ENCODE measurements at places on chromosomes 7 and 10.

GRCh38 chr7:138429577-138430250 is 30.3 kb upstream of the TRIM24 start:
- DNase-seq, result no peak

DNA sequence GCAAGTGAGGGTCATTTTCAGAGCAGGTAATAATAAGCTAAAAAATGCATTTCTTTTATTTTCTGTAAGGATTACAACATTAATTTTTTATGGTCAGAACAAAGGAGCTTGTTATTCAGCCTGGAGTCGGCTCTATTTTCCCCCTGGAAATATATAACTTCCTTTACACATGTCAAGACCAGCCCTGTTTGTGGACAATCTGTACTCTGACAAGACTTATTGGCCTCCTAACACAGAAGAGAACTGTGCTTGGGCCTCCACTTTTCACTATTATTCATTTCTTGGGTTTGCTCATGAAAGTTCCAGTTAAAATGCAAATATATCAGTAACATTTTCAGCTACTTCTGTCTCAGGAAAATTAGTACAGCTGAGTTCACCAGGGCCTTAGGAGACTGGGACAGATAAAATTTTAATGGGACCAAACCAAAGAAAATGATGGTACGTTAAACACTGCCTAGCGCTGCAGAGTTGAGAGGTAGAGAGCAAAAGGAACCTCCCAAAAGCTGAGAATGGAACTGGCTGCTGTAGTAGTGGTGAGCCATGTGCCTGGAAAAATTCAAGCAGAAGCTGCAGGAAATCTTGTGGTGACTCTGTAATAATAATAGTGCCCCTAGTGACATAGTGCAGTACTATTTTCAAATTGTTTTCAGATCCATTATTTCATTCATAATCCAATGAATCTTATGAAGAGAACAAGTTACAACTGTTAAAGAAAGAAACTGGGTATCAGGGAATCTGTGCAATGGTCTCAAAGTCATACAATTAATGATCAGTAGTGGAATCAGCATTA is 227.2 kb upstream of the KIAA1217 start:
- DNase-seq, result no peak

DNA sequence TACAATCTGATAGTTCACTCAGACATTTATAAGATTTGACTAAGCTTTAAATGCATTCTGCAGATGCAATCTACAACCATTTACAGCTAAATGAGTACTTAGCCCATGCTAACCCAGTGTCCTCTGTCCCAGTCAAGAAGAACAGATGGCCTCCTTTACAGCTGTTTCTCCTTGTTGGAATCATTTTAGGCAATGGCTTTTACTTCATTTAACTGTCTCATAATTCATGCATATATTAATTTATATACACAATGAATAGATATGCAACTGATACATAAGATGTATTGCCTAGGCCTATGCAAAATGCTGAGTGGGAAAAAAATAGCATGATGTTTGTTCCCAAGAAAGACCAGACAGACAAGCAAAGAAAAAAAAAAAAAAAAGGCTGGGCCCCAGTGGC is 82.2 kb downstream of the TSPAN12 start:
- DNase-seq, result no peak

GRCh38 chr10:71302874-71303568 is 16.0 kb upstream of the SLC29A3 start:
- DNase-seq, result peak; percentile 66

- DNase-seq, result no peak
Observed at GRCh38 chr7:137847568-137848050, 835 bp upstream of the DGKI start.

DNA sequence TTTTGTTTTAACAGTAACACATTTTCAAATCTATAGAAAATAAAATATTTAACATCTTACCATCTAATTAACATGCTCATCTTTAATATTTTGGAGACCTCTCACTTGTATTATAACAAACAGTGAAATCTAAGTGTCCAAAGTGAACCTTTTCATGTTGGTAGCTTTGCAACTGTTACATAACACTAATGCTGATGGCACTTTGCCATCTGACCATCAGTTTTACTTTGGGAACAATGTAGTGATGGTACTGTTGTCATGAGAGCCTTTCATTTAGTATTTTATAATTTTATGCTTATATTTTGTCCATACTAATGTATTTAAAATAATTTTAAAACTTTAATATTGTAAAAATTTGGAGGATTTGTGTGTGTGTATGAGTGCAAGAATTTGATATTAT is 1017.0 kb upstream of the KCND2 start:
- no peak for DNase-seq

- no peak for DNase-seq
Observed at GRCh38 chr7:1054861-1055450, 10.6 kb downstream of the GPR146 start.

GRCh38 chr7:30970594-30971094 is 6.9 kb downstream of the GHRHR start:
- no peak for DNase-seq

GRCh38 chr10:91127341-91128082 is 93.0 kb upstream of the PCGF5 start:
- DNase-seq, result no peak

- no peak for DNase-seq
Observed at GRCh38 chr7:112400141-112400540, 50.1 kb upstream of the IFRD1 start.
